Activated naive CD4-positive, alpha-beta T cell (primary cell): ENCODE measurements at places on chromosomes 11 and 22.

DNA sequence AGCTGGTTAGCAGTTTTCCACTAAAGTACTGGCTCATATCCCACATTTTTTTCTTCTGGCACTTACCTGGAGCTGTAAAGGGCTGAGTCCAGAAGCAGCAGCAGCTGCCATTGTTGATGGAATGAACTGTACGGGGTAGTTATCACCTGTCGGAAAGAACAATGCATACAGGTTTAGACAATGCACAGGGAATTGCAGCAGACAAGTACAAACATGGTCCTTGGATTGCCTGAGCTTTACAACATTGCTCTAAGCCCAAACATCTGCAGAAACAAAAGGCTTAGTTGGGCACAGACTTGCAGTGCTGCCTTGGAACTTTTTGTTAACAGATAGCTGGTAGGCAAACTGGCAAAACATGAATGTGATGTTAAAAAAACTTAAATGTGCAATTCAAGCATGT lies 258.8 kb downstream of the SOX6 start:
- no peak for DNase-seq

DNA sequence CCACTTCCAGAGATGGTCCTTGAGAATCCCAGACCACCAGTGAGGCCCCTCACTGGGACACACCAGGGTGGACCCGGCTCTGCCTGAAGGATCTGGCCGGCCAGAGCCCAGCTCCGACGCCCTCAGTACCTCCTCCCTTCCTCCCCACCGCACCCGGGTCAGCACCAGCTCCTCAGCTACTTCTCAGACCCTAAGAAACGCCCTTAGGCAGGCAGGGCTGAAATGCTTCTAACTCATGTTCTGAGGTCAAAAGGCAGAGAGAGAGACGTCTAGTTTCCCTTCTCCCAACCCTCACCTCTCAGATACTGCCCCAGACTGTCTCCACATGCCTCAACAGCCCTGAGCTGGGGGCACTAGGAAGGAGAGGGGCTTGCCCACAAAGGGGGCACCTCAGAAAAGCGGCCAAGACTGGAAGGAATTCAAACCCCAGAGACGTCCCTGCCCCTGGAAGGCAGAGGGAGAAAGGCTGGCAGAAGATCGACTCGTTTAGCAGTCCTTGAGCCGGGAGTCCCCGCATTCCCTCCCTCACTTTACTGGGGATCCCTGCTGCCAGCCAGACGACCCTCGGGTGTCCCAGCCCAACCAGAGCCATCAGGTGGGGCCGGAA lies 539 bp downstream of the USH1C start:
- no peak for DNase-seq

DNA sequence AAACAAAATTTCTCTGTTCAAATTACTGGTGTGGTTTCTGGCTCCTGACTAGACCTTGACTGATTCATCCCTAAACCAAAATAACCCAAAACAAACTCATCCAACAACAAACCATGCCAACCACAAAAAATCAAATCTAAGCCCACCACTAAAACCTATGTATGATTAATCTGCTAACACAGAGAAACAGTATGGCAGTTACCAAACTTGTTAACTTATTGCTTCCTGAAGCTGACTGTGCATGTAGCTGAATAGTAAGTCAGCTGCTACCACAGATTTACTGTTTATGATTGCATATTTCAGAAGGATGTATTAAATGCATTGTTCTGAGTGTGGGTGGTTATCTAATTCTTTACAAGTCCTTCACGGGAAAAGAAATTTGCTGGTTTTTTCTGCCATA lies 231.1 kb downstream of the SWAP70 start:
- no peak for DNase-seq

- peak; percentile 7 for DNase-seq
Observed at GRCh38 chr11:111938687-111939160, 1.6 kb downstream of the DIXDC1 start.

DNA sequence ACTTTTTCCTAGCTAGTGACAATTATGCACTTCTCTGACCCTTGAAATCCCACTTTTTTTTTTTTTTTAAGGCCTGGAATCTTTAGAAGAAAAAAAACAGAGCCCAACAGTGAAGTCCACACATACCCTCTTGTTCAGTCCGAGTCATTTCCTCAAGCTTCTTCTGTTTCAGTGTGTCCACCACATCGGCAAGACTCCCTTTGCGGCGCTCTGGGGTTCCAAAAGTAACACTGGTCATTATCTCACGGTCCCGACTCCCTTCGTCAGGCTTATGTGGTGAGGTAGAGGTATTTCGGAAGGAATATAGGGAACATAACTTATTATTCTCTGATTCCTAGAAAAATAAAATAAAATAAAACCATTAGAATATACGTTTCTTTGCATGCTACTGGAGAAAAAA lies 38.0 kb downstream of the SOX6 start:
- DNase-seq, result no peak

- no peak for DNase-seq
Observed at GRCh38 chr22:21030621-21031544, 1.5 kb downstream of the SLC7A4 start.

GRCh38 chr11:86043765-86044503 lies 24.9 kb downstream of the PICALM start:
- DNase-seq, result no peak

- DNase-seq, result no peak
Observed at GRCh38 chr11:69215784-69216415, 60.2 kb downstream of the SMIM38 start.

GRCh38 chr11:58632510-58632909 lies 10.0 kb downstream of the CNTF start:
- no peak for DNase-seq

DNA sequence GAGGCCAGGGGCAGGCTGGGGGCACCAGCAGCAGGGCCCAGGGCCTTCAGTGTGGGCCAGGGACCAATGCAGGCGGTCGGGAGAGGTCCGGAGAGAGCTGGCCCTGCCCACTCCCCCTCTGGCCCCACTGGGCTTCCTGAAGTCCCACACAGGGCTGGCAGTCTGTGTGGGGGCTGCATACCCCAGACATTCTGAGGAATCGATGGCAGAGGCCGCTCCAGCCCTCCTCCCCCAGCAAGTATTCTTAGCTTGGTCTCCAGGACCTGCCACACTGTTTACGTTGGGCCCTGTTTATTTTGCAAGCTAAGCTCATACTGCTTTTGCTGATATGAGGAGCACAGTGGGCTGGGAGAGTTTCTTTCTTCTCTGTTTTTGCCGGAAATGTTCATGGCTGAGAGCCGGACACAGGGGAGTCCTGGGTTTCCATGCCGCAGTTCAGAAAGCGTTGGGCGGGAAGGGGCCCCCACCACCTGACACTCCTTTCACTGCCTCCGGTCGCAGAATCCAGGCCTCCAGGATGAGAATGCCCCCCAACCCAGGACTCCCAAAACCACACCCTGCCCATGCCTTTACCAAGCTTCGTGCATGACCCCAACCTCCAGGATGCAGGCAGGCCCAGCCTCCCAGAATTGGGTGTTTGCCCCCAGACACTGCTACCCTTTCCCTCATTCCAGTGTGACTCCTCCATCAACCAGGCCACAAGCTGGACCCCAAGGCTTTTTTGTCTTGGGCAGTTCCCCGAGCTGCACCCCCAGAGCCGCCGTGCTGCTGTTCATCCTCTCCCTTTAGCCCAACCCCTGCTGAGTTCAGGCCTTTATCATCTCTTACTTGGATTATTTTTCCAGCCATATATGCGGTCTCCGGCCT lies 81.8 kb upstream of the KCNQ1OT1 start:
- no peak for DNase-seq

- no peak for DNase-seq
Observed at GRCh38 chr11:99683933-99684332, 663.2 kb downstream of the CNTN5 start.

DNA sequence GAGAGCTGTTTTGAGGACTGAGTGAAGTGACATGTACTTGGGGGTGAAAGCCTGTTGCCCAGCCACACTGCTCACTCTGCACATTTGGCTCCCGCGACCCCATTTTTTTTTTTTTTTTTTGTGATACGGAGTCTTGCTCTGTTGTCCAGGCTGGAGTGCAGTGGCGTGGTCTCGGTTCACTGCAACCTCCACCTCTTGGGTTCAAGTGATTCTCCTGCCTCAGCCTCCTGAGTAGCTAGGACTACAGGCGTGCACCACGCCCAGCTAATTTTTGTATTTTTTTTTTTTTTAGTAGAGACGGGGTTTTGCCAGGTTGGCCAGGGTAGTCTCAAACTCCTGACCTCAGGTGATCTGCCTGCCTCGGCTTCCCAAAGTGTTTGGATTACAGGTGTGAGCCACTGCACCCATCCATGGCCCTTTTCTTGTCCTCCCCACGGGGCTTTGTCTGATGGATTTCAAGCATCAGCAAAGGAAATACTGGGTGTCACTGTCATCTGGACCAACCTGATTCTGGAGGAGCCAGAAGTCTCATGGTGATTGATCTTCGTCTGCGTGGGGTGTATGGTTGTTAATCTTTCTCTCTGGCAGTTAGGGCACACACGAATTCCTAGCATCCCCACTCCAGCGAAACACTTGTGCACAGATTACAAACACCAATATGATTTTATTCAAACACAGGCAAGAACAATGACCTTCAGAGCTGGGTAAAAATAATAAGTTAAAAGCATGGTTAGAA lies 3.4 kb upstream of the UCP3 start:
- no peak for DNase-seq

GRCh38 chr11:75898871-75899270 lies 83.9 kb downstream of the UVRAG start:
- DNase-seq, result no peak

DNA sequence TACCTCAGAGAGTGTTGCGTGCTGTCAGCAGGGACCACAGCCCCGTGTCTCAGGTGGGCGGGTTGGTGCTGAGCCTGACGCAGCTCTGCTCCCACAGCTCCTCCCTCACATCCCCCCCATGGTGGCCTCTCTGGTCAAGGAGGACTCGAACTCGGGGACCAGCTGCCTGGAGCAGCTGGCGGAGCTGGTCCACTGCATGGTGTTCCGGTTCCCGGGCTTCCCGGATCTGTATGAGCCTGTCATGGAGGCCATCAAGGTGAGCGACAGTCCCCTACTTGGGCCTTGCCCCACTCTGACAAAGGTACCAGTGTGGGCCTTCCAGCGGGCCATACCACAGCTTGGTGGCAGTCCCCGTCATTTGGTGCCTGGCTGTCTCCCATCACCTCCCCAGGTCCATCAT lies 11.8 kb downstream of the USP35 start:
- DNase-seq, result no peak

DNA sequence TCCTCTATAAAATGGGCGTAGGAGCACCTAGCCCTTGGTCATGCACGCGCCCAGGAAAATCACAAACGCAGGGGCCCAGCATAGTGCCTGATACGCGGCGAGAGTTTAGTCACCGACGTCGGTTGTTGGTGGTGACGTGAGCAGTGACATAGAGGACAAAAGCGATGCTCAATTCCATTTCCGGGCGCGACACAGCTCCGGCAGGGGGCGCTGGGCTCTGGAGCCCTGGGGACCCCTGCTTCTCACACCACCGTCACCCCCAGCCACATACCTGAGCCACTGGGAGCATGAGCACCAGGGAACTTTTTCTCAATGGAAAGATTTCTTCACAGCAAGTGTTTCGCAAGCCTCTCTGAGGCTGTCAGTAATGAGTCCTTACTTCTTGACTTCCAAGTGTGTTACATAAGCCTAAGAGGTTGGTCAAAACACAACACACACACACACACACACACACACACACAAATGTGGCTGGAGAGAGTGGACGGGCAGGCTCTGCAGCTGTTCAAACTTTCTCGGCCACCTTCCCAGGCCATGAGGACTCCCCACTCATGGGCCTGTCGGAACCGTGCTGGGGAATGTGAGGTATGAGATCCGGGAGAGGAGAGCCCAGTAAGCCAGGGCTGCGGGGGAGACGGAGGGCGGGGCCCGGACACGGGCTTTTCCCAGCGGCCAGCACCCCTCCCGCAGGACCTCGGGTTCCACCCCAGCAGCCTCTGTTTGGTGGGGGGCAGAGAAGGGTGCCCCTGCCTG lies 36.9 kb upstream of the LINC01488 start:
- no peak for DNase-seq

DNA sequence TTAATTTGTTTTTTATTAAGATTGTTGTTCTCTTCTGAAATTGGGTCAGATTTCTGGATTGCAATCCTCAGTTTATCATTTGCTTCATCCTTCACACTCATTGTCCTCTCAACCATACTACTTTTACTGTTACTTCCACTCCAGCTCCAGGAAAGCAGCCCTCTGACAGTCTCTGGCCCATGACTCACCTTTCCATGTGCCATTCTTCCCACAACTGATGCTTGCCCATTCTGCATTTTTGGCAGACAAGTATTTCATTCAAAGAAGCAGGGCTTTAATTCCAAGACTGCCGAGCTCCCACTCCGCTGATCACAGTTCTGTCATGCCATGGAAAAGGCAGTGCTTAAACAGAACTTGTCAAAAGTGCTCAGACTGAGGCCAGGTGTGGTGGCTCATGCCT lies 139.2 kb downstream of the WNT11 start:
- DNase-seq, result no peak

DNA sequence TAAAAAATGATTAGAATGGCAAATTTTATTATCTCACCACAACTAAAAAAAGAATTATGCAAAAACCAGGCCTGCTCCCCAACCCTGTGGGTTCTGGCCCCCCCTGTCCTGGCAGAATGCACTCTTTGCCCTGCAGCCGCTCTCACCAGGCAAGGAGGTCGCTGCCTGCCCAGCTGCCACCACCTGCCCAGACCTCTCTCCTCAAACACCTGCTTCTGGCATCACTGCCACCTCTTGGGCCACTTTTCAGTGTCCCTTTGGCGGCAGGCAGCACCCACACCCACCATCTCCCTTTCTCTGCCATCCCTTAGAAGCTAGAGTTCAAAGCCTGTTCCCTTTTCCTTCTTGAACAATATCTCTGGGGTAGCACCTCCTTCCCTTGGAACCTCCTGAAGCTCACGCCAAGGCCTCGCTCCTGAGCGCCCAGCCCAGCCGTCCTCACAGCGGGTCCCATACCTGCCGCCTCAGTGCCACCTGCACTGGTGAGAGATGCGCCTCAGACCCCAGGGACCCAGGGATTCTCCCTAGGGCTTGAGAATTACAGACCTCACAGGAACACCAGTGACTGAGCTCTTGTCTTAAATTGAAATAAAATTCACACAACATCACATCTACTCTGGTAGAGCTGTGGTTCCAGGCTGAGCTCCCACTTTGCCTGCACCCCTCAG lies 44.6 kb downstream of the SGSM3 start:
- no peak for DNase-seq

DNA sequence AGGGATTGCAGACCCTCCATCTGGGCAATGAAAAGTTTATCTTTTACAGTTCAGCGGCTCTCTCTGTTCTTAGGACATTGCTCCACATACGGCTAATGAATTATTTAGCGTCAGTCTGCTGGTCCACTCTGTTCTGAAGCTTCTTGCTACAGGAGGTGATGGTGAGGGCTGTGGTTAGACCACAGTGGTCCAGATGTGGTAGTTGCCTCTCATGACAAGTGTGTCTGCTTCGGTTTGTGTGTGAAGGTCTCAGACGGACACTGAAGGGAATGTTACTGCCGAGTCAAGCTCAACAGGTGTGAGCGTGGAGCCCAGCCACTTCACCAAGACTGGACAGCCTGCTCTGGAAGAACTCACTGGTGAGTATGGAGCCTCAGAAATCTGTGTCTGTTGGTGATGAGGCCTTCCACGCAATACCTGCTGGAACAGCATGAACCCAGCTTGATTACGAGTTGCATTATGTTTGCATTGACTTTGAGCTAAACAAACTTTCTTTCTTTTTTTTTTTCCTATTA lies 220.8 kb downstream of the DBX1 start:
- DNase-seq, result no peak
